ENCODE measurements at places on chromosomes 6 and 20.

GRCh38 chr20:53296451-53297153 is 297.0 kb downstream of the ZNF217 start:
- no peak for DNase-seq

- no peak for DNase-seq
Measured at GRCh38 chr20:57553376-57554018, 7.4 kb upstream of the PCK1 start.

DNA sequence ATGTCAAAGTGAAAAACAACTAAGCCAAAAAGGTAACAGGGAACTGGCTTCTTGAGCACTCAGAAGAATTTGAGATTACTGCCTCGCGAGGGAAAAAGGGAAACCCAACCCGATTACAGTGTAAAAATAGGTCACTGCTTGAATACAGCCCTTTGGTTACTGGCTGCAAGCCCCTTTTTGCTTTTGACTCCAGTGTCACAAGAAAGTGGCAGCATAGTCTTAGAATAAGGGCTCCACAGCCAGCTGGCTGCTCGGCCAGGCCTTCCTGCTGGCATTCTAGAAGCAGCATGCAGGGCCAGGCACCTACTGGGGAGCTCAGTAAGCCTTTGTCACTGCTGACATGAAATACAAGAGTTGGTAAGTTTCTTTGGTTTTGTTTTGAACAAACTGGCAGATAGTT is 83.0 kb downstream of the ZHX3 start:
- DNase-seq, result no peak

GRCh38 chr20:51037532-51038115 is 14.7 kb upstream of the KCNG1 start:
- DNase-seq, result no peak

GRCh38 chr6:24441599-24441904 is 38.8 kb downstream of the MRS2 start:
- DNase-seq, result no peak

DNA sequence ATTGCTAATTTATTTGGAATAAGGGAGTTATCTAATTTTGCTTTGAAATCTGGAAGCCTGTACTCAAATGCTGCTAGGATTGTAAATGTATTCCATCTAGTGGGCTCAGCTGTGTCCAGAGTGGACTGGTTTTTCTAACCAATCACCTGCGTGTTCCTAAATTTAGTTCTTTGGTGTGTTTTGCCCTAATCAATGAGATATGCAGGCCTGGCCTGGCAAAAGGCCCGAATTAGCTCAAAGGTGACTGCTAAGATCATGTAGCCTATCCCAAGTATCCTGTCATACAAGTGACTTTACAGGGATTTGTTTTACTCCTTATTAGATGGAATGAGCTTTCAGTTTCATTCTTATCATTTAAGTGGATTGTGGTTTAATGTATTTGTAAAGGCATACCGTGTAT is 51.3 kb upstream of the ARMC2 start:
- no peak for DNase-seq

DNA sequence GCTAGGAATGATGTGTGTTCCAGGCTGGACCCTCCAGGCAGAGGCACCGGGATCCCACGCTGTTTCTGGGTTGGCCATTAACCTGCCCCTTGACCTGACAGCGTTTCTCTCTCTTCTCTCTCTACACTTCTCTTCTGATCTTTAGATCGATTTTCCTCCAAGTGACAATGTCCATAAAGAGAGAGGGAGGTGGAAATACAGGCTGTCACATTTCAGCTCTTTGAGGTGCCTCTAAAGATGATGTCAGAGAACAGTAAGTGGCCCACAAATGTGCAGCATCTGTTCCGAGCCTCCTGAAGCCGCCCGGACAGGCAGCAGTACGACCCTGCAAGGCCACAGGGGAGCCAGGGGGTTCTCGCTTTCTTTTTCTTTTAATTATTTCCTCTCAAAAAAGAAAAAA is 2.5 kb upstream of the SLCO4A1 start:
- no peak for DNase-seq

GRCh38 chr6:37623666-37624065 is 74.0 kb downstream of the MDGA1 start:
- DNase-seq, result peak; percentile 38
